ENCODE measurements at places on chromosomes 5 and 9.

DNA sequence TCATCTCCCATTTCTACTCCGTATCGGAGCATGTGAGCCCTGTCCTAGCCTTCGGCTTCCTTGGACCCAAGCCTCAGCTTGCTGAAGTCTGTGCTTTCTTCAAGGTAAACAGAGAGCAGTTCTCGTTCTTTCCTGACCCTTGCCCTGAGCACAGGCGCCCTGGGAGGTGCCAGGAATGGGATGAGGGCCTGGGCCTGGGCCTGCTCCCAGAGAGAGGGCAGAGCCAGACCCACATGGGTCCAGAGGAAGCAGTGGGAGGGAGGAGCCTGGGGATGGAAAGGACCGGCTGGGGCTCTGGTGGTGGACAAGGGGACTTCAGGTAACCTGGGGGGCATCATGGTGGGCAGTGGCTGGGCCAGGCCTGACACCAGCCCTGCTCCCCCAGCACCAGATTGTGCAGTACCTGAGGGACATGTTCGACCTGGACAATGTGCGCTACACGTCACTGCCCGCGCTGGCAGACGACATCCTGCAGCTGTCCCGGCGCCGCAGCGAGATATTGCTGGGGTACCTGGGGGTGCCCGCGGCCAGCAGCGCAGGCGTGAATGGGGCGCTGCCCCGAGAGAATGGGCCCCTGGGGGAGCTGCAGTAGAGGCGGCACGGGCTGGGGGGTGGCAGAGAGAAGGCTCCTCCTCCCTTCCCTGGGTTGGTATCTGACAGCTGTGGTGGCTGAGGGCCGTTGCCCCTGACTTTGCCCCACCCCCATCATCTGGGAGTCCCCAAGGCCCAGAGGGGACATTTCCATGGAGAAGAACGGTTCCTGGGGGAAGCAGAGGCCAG lies 10.9 kb upstream of the DOLPP1 start:
- no peak overlapping the region for H3K4me3 ChIP-seq
- DNase-seq, result no peak
- H3K4me1 ChIP-seq, result peaks cover 12% of the 10 kb centered on the region
- peaks cover 4% of the 10 kb centered on the region for H3K36me3 ChIP-seq
- peak overlapping the region; percentile 37 for H3K27ac ChIP-seq
- H3K27me3 ChIP-seq, result no peaks in the 10 kb centered on the region

GRCh38 chr5:21802869-21803490 lies 1050.2 kb downstream of the CDH12 start:
- H3K27me3 ChIP-seq, result no peaks in the 10 kb centered on the region
- no peaks in the 10 kb centered on the region for H3K36me3 ChIP-seq
- H3K4me3 ChIP-seq, result no peak overlapping the region
- no peaks in the 10 kb centered on the region for H3K4me1 ChIP-seq
- no peak overlapping the region for H3K27ac ChIP-seq
- no peak for DNase-seq

DNA sequence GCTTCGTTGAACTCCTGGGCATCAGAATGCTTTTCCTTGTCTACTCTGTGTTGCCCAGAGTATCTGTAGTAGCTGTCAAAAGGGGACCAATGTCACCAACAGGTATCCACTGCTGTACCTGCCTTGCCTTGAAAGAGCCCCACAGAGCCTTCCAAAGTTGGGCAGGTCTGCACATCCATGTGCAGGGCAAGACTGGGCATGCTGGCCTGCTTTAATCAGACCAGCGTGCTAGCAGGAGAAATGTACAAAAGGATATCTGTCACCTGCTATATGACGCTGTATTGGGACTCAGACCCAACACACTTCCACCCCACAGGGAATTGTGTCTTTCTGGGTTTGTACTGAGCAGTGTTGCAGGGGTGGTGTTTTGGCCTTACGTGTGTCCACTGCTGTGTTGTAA lies 11.9 kb downstream of the DELE1 start:
- DNase-seq, result no peak
- no peak overlapping the region for H3K4me3 ChIP-seq
- H3K27me3 ChIP-seq, result no peaks in the 10 kb centered on the region
- peaks cover 21% of the 10 kb centered on the region for H3K36me3 ChIP-seq

DNA sequence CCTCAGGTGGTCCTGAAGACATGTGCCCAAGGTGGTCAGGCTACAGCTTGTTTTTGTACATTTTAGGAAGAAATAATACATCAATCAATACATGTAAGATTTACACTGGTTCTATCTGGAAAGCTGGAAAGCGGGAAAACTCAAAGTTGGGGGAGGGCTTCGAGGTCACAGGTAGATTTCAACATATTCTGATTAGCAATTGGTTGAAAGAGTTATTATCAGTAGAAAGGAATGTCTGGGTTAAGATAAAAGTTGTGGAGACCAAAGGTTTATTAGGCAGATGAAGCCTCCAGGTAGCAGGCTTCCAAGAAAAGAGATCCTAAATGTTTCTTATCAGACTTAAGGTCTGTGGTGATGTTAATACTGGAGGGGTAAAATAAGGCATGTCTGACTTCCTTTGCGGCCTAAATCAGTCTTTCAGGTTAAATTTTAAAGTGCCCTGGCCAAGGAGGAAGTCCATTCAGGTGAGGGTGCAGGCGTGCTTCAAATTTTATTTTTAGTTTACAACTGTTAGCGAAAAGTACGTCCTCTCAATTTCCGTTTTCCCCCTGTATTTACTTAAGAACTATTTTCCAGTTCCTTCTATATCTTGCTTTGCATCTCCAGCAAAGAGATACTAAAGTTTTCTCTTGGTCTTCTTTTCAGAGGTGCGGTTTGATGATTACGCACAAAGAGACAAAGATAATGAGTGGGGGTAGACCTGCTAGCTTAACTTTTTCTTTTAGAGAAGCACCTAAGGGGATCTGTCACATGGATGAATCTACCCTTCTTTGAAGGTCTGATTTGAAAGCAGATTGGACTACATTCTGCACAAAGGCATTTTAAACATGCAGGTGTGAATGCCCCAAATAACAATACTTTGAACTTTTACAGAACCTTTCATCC lies 578.6 kb downstream of the RAB3C start:
- H3K36me3 ChIP-seq, result no peaks in the 10 kb centered on the region
- H3K27me3 ChIP-seq, result no peaks in the 10 kb centered on the region
- H3K27ac ChIP-seq, result peak overlapping the region; percentile 12
- no peak for DNase-seq
- H3K4me1 ChIP-seq, result no peaks in the 10 kb centered on the region

DNA sequence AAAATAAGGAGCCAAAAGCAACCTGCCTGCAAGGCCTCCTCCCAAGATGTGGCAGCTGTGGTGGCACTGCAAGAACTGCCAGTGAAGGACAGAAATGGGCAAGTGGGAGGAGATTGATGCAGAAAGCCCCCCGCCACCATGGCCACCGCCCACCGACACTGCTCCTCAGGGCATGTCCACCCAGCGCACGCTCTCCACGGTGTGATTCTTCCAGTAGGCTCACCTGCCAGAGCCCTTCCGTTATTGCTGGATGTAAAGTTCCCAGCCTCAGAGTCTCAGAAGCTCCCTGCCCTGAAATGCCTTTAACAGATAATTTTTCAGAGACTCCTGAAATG lies 155.2 kb upstream of the PHYKPL start:
- H3K4me3 ChIP-seq, result no peak overlapping the region
- DNase-seq, result no peak
- H3K27me3 ChIP-seq, result no peaks in the 10 kb centered on the region
- no peaks in the 10 kb centered on the region for H3K36me3 ChIP-seq
- no peak overlapping the region for H3K27ac ChIP-seq
- H3K4me1 ChIP-seq, result no peaks in the 10 kb centered on the region

GRCh38 chr5:105885266-105885665 lies 1785.5 kb downstream of the EFNA5 start:
- H3K27ac ChIP-seq, result no peak overlapping the region
- H3K36me3 ChIP-seq, result no peaks in the 10 kb centered on the region
- DNase-seq, result no peak
- no peak overlapping the region for H3K4me3 ChIP-seq
- no peaks in the 10 kb centered on the region for H3K27me3 ChIP-seq

- DNase-seq, result no peak
- no peaks in the 10 kb centered on the region for H3K36me3 ChIP-seq
- H3K27me3 ChIP-seq, result no peaks in the 10 kb centered on the region
- no peak overlapping the region for H3K27ac ChIP-seq
- H3K4me1 ChIP-seq, result no peaks in the 10 kb centered on the region
Measured at GRCh38 chr9:135258461-135258860, 171.0 kb downstream of the OLFM1 start.

DNA sequence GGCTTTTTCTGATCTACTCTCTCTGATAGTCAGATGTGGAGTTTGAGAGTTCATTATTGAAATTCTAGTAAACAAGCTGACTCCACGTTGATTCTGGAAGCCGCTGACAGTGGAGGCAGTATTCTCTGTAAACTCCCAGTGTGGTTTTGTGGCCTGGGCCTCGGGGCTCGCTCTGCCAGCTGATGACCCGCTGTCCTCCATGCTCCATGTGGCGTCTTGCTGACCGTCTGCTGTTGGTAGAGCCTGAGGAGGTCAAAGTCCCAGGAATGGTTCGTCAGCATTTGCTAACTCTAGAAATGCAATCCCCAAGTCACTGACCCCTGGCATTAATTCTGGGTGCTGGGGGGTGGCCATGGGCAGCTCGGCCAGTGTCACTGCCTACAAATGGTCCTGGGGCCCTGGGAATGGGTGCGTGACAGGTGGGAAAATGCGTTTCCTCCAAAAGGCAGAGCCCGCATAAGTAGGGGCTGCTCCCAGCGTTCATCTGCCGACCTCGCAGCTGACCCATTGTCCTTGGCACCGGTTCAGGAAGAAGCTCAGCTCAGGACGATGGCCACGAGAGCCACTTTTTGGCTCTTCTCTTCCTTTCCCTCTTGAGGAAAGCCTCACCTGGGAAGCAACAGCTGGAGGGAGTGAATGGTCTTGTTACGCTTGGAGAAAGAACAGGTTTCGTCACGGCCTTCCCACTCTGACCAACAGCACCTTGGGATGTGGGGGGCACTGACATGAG lies 55.1 kb downstream of the MRPL36 start:
- H3K4me1 ChIP-seq, result no peaks in the 10 kb centered on the region
- H3K27me3 ChIP-seq, result no peaks in the 10 kb centered on the region
- no peaks in the 10 kb centered on the region for H3K36me3 ChIP-seq
- no peak overlapping the region for H3K27ac ChIP-seq
- no peak for DNase-seq

DNA sequence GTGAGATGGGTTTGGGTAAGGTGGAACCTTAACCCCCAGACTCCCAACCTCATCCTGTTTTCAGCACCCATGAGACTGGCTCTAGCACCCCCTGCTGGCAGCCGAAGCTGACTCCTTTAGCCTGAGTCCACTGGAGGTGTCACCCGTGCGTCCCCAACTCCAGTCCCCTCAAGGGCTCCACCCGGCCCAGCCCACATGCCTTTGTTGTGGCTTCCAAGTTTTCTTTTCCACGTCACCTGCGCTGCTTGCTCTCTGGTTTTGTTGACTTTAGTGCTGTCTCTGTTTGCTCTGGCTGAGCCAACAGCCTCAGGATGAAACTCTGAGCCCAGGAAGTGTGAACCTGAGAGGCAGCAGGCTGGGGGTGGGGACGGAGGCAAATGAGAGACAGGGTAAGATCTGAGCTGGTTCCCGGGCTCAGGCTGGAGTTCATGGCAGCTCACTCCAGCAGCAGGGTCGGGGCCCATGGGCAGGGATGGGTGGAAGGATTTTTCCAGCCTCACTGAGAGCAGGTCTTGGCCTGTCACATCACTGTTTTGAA lies 13.2 kb upstream of the AQP7 start:
- no peaks in the 10 kb centered on the region for H3K36me3 ChIP-seq
- DNase-seq, result peak; percentile 91
- H3K27me3 ChIP-seq, result no peaks in the 10 kb centered on the region
- H3K4me1 ChIP-seq, result peaks cover 34% of the 10 kb centered on the region
- H3K27ac ChIP-seq, result peak overlapping the region; percentile 75
- peak overlapping the region; percentile 25 for H3K4me3 ChIP-seq

DNA sequence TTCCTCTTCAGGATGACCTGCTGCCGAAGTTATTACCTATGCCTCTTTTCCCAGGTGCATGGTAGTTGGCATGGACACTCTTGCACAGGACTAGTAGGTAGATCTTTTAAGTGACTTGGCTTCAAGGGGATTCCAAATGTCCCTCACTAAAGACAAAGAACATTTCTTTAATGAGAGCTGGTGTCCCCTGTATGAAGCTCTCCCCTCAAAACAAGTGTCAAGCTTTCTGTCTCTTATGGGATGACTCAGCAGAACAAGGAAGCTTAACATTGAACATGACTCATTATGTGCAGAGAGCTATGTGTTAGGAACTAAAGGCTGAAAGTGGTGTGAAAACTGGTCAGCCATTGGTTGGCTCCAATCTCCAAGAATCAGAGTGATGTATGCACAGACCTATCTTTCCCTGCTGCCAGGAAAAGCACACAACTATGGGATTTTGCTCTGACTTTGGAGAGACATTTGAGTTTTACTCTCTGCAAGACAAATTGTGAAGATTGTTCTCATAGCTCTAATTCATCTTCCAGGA lies 120.5 kb downstream of the PRDM6 start:
- DNase-seq, result no peak
- H3K36me3 ChIP-seq, result no peaks in the 10 kb centered on the region
- no peaks in the 10 kb centered on the region for H3K4me1 ChIP-seq
- H3K27me3 ChIP-seq, result no peaks in the 10 kb centered on the region

DNA sequence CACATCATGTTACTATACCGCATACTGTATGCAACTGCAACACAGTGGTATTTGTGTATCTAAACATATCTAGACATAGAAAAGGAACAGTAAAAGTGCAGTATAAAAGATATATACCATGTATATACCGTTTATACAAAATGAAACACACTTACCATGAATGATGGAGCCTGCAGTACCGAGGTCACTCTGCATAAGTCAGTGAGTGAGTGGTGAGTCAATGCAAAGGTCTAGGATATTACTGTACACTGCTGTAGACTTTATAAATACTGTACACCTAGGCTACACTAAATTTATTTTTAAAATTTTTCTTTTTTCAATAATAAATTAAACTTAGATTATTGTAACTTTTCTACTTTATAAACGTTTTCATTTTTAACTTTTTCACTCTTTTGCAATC lies 29.3 kb downstream of the PRELID2 start:
- H3K4me1 ChIP-seq, result no peaks in the 10 kb centered on the region
- H3K36me3 ChIP-seq, result no peaks in the 10 kb centered on the region
- DNase-seq, result no peak
- H3K27ac ChIP-seq, result no peak overlapping the region
- no peaks in the 10 kb centered on the region for H3K27me3 ChIP-seq
- H3K4me3 ChIP-seq, result no peak overlapping the region

GRCh38 chr9:109399258-109399767 lies 78.5 kb upstream of the EPB41L4B start:
- DNase-seq, result no peak
- no peaks in the 10 kb centered on the region for H3K4me1 ChIP-seq
- no peak overlapping the region for H3K4me3 ChIP-seq
- H3K27ac ChIP-seq, result no peak overlapping the region
- H3K27me3 ChIP-seq, result no peaks in the 10 kb centered on the region

DNA sequence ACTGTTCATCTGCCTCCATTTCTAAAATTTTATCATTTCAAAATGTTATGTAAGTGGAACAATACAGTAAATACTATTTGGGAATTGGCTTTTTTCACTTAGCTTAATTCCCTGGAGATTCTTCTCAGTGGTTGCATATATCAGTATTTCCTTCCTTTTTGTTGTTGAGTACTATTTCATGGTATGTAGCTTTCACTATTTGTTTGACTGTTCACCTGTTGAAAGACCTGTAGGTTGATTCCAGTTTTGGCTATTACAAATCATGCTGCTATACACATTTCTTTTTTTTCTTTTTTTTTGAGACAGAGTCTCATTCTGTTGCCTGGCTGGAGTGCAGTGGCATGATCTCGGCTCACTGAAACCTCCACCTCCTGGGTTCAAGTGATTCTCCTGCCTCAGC lies 33.0 kb upstream of the PWWP2A start:
- H3K4me1 ChIP-seq, result no peaks in the 10 kb centered on the region
- no peaks in the 10 kb centered on the region for H3K36me3 ChIP-seq
- no peak for DNase-seq
- H3K27me3 ChIP-seq, result no peaks in the 10 kb centered on the region
